Right kidney (tissue), 9 donors: ENCODE measurements at places on chromosomes 4 and X.

DNA sequence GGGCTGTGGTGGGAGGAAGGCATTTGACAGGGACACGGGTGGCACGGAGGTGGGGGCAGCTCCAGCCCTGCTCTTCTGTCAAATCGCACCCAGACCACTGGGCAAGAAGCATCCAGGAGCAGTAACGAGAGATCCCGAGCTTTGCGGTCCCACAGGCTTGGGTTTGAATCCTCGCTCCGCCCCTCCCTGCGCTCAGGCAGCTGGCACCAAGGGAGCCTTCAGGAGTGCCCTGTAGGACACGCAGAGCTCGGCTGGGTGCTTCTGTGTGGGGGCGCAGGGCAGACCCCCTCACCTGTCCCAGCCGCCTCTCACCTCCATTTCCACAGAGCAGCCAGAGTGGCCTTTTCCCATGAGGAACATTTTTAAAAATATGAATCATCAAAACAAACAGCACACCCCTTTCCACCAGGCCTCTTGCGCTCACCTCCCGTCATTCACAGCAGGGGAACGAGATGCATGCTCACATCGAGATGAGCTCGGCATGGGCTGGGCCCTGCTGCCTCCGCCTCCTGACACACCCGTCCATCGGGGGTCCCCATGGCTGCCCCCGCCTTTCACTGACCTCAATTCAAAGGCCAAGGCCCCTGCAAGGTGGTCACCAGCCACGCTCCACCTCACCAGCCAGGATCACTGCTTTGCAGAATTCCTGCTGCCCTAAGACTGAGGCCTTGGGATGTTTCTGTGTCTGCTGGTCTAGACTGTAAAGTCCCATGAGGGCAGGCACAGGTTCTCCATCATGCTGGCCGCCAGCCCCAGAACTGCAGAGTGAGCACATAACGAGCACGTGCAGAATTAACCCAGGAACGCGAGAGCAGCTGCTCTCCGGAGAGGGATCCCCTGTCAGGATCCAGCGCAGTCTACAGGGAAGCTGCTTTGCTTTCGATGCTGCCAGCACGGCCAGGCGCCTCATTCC, 52.7 kb downstream of the ACOX3 start:
- no peak for DNase-seq

DNA sequence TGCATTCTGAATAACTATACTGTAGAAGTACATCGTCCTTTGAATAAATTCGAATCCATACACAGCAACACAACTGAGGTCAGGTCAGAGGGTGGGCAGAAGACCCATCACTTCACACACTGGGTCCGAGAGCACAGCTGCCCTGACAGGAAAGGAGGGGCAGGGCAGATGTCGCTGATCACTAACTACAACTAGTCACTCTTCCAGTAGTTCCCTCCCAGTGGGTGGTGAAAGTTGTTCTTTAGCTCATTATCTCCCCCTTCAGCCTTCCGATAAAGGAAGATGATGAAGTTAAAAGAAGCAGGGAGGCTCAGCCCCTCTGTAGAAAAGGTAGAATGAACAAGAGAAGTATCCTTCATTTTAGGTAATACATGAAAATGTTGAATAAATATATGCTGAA, 278.9 kb downstream of the INPP4B start:
- no peak for DNase-seq

- no peak for DNase-seq
These were observed 8.0 kb downstream of the SLC9A7 start for GRCh38 chrX:46750889-46751288.

- no peak for DNase-seq
These were observed 39.3 kb downstream of the NUDT6 start for GRCh38 chr4:122882857-122883735.

DNA sequence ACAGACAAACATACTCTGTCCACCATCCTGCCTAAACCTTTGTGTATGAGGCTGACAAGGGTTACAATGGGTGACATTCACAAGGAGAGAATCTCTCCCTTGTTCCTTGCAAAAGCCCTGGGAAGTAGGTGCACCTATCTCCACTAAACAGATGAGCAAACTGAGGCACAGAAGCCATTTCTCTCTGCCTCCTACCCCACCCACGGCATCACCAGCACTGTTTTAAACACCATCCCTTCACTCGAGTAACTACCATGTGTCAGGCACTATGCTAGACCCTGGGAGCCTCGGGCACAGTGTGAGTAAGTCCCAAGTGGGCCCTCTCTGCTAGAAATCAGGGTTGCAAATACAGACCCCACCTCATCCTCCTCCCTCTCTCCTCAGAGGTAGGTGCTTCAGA, 899 bp downstream of the LYAR start:
- no peak for DNase-seq
